Breast epithelium (tissue), 4 donors: ENCODE measurements at places on chromosomes 1 and 21. TPM values are rescaled to one million over a fixed set of nuclear protein-coding genes. Genes with fewer than 3 reads are reported as not detected.

Gene CR1
- 3.7 TPM for total RNA-seq

Gene SLC30A1
- 21.2 TPM for total RNA-seq

DNA sequence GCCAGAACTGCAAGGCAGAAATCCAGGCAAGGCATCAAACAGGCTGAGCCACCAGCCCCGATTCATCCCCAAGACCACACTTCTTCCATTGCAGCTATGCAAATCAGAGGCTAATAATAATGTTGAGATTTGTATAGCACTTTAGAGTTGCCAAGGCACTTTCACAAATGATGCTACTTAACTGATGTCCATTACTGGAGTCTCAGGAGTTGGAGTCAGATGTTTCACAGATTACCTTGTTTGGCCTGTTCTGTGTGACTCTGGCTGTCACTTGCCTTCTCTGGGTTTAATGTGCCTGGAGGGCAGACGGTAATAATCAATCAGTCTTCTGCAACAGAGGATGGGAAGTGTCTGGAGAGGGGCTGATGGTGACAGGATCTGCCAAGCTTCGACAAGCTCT, 40.8 kb upstream of the MPZL1 start:
- DNase-seq = no peak

DNA sequence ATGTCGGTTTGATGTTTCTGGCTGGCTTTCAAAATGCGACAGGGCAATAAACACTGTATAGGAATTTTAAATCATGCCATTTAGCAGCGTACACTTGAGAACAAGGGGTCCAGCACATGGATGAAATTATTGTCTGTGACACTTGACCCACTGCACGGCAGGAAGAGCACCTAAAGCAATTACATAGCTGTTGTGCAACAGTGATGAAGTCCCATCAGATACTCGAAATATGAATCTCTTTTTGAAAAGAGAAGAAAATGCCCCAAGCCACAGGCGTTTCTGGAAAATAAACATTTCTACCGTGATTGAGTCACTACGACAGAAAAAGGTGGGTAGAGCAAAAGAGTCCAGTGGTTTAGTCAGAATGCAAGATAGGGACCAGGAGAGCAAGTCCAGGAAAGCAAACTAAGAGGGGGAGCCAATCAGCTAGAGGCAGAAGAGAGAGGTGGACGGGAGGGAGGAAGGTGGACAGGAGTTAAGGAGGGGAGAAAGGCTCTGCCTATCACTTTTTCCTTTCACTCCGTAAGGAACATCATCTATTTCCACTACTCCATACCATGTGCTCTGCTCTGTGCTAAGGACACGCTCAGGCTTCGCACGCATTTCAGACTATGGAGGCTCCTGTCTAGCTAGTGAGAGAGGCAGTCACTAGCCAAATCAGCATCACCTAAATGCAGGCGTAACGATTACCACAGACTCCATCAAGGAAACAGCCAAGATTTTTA, 6.4 kb downstream of the DSCAM start:
- no peak for DNase-seq

DNA sequence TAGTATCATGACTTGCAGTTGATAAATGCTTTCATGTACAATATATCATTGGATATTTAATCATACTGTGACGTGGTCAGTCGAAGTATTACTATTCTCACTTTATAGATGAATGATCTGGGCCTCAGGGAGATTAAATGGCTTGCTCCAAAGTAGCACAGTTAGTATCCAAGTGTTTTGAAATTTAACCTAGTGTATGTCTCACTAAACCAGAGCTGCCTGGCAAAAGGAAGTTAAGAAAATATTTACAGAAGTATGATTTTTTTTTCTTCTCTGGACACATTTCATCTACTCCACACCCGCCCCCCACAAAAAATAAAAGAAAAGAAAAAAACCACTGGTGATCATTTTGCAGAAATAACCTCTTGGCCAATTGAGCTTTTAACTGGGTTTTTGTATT, 71.9 kb upstream of the CXADR start:
- DNase-seq = no peak
